ENCODE measurements at places on chromosomes 2 and 18.

- DNase-seq = no peak
Measured at GRCh38 chr2:235601960-235602704, 108.3 kb downstream of the AGAP1 start.

- no peak for DNase-seq
Measured at GRCh38 chr18:37711766-37712505, 146.3 kb upstream of the CELF4 start.

DNA sequence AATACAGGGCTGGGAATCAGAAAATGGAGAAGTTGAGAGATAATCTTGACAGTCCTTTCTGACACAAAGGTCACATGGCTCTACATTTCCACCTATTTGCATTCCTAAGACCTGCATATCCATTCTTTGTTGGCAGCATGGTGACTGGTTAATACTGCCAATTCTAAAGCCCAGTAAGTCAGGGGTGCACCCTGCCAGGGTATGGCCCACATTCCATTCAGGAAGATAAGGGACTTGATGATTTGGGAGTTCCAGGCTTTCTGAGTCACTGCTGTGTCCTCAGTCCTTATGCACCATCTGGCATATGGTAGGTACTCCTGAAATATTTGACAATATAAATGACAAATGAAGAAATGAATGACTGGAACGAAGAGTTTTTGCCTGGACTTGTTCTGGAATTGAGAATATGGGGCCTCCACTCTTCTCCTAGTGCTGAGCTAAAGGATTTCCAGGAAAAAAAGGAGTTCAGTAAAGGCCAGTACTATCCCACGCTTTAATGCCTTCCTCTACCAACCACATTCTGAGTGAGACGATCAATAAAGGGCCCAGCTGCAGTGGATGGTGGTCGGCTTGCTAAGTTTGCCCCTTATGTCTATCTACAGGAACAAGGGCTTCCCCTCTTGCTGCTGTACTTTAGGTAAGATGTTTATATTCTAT is 31.7 kb upstream of the EIF2AK3 start:
- DNase-seq = no peak

DNA sequence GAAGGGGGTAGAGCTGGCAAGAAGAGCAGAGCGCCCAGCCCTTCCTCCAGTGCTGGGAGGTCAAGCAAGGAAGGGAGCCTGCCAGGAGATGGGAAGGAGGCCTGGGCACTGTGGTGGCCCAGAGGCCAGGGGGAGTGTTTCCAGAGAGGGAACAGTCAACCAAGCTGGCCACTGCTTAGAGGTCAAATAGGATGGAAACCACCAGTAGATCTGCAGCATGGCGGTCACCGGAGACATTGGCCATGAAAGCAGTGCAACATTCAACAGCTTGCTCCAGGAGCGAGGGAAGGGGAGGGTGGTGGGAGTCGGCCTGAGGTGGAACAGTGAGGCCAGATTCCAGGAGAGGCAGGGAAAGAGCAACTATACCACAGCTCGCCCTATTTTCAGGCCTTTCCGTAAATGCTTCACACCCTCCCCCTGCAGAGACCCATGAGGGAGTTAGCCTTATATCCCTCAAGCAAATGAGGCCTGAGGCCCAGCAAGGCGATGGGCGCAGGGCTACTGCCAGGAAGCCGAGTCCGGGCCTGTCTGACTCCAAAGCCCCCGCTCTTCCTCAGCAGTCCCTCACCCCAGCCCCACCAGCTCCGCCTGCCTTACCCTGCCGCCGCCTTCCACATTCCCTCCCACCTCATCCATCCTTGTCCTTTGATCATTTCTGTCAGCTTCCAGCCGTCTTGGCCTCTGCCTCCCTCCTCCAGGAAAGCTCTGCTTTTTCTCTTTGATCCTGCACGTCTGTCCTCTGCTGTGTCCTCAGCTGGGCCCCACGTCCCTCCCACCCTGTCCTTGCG is 17.0 kb downstream of the KCNK3 start:
- DNase-seq = no peak

GRCh38 chr18:42635378-42636048 is 480.0 kb downstream of the RIT2 start:
- no peak for DNase-seq

DNA sequence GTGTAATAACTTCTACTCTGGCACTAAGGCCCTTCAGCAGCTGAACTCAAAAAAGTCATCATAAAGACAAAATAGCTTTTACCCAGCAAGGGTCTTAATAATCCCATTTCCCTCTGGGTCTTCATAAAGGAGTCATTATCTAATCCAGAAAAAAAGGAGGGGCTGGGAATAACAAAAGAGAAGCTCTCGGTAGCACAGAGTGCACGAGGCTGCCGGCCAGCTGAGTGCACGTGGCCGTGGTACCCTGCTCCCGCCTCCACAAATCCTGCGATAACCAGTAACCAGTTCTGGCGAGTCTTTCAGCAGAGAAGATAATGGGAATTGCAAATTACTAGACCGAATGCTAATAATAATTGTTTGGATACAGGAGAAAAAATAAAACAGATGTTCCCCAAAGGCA is 7.5 kb downstream of the NRP2 start:
- no peak for DNase-seq

DNA sequence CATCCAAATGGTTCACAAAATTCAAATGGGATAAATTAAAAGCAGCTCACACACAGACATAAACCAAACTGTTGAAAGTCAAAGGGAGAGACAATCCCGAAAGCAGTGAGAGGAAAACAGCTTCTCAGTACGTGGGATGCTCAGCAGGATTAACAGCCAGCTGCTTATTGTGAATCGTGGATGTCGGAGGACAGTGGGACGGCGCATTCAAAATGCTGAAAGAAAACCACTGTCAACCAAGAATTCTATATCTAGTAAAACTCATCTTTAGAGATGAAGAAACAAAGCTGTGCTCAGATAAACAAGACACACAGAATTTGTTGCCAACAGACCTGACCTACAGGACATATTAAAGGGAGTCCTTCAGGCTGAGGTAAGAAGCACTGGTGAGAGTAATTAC is 102.9 kb downstream of the NFATC1 start:
- no peak for DNase-seq

- DNase-seq = no peak
Measured at GRCh38 chr2:1814616-1815015, 70.3 kb upstream of the PXDN start.

- no peak for DNase-seq
Measured at GRCh38 chr2:149002378-149002890, 36.1 kb upstream of the LYPD6B start.

- no peak for DNase-seq
Measured at GRCh38 chr2:175107146-175107545, 60.9 kb downstream of the ATF2 start.

DNA sequence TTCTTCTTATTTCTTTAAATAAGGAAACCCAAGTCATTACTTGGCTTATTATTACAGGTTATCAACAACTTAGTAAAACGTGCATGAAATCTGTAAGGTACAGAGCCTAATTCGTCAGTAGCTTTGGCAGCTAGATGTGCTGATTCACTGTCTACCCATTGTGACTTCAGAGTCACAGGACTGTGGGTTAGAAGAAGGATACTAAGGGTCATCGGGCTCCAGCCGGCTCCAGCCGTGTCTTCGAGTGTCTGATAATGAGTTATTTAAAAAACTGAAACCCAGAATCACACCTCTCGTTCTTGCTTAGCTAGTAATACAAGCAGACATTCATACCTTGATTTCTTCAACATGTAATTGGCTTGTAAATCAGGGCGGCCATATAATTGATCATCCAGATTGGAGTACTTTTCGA is 170.5 kb downstream of the FMNL2 start:
- no peak for DNase-seq

GRCh38 chr18:68865021-68865420 is 67.1 kb downstream of the CCDC102B start:
- no peak for DNase-seq

DNA sequence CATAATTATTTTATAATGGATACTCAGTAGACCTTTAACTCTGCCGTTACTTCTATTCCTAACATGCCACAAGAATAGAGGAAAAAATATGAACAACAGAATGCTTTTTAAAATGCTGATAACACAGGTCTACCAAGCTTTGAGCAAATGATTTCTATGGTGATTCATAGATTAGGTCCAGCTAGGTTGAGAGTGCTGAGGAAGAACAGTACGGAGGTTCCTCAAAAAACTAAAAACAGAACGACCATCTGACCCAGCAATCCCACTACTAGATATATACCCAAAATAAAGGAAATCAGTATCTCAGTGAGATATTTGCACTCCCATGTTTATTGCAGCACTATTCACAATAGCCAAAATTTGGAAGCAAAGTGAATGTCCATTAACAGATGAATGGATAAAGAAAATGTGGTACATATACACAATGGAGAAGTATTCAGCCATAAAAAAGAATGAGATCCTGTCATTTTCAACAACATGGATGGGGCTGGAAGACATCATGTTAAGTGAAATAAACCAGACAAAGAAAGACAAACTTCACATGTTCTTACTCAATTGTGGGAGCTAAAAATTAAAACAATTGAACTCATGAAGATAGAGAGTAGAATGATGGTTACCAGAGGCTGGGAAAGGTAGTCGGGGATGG is 111.6 kb upstream of the SERTAD2 start:
- DNase-seq = no peak

DNA sequence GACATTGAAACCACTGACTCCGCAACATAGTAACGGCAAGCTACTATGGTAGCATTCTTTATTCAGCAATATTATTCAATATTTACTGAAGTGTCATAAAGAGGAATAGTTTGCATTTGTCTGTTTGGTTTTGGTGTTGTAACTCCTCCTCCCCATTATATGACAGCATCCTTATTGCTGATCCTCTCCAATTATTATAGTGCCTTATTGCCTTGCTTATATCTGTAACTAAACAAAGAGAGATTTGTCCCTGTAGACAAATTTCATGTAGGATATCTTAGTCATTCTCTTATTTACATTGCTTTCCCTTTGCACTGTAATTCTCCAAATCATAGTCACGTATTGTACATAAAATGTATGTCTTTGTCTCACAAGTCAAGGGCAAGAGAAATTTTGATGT is 1041.2 kb upstream of the ZEB2 start:
- no peak for DNase-seq

DNA sequence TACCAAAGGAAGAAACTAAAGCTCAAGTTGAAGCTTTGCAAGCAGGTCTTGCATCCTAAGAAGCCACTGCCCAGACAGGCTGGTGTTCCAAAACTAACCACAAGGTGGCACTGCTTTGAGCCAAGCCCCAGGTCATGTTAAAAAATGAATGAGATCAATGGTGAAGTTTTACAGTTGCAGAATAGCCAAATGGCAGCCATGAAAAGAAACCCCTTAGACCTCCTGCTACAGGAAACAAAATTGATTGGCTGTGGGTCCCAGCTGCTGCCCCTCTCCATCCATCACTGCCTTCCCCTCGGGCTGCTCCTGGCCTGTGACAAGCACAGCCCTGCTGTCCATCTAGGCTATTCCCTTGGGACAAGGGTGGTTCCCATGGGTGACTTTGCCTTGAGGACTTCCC is 20.7 kb upstream of the MREG start:
- DNase-seq = peak; percentile 62

DNA sequence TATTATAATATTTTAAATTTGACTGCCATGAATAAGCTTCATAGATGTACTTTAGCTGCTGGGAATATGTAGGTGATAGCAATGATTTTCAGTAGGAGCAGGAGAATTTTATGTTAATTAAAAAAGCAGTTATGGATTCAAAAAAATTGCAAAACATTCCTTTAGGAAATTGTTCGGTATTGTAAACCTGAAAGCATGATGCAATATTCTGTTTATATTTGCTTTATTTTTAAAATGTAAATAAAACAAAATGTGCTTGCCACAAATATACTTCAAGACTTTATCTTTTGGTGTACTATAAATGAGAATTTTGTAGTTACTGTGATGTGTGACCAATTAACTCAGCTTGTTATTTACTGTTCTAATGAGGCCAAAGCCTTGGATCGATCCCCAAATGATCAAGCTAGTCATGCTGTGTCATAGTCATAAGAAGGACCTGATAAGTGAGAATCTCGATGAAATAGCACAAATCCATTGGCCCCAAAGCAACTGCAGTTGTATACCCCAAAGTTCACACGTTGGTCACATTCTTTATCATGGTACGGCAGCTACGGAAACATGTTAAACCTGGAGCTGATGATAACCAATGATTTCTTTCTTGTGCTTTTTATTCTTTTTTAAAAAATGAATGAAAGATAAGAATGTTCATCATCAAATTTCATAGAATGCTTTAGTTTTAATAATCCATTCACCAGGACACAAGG is 23.6 kb upstream of the ATIC start:
- DNase-seq = no peak

GRCh38 chr2:7075834-7076233 is 158.6 kb downstream of the RNF144A start:
- DNase-seq = no peak

DNA sequence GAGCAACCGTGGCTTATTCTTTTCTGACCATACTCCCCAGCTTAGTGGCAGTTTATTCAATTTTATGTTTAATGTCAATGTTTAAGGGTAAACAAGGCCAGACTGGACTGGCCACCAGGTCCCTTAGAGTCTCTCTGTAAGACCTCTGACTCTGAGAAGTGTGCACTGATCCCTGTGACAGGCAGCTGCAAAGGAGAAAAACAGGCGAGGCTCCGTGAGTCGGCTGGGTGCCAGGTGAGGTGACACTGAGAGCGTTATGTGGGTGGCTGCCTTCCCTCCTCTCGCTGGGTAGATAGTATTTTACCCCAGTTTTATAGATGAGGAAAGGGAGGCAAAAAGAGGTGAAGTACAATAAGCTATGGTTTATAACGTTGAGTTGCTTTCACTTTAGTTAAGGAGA is 139.4 kb upstream of the HDAC4 start:
- no peak for DNase-seq

- DNase-seq = no peak
Measured at GRCh38 chr2:68850524-68850923, 20.7 kb downstream of the BMP10 start.

DNA sequence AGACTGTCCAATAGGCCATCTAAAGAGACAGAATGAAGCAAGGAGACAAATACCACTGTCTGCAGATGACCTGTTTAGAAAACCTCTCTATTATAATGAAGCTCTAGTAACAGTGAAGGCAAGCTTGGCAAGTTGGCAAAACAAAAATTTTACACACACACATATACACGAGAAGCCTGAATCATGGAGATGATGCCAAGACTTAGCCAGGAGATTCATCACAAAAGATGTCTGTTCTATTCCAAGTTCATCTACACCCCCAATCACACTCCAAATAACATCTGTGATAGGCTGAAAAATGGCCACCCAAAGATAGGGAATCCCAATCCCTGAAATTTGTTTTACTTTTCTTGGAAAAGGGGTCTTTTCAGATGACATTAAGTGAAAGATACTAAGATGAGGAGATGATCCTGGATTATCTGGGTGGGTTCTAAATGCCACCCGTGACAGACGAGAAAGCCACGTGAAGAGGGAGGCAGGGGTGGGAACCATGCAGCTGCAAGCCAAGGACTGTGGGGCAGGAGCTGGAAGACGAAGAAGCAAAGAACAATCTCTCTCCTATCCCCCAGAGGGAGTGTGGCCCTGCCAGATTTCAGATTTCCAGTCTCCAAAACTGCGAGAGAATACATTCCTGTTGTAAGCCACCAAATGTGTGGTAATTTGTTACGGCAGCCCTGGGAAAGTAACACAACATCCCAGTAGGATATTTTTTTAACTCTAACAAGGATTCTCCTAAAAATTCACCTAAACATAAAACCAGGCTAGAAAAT is 20.0 kb downstream of the HDLBP start:
- DNase-seq = no peak

GRCh38 chr2:205995260-205995659 is 90.7 kb downstream of the INO80D start:
- no peak for DNase-seq

Measured in left hindlimb (tissue), 1 donor.